ENCODE measurements at places on chromosomes 11 and 22. TPM values are rescaled to one million over a fixed set of nuclear protein-coding genes. Genes with fewer than 3 reads are reported as not detected.

- no peak for DNase-seq
Measured at GRCh38 chr11:67456068-67456705, 1.0 kb downstream of the CABP4 start.

- DNase-seq = no peak
Measured at GRCh38 chr11:125367710-125368109, 128.4 kb downstream of the FEZ1 start.

GRCh38 chr11:60098508-60098907 is 10.0 kb downstream of the MS4A2 start:
- DNase-seq = no peak

DNA sequence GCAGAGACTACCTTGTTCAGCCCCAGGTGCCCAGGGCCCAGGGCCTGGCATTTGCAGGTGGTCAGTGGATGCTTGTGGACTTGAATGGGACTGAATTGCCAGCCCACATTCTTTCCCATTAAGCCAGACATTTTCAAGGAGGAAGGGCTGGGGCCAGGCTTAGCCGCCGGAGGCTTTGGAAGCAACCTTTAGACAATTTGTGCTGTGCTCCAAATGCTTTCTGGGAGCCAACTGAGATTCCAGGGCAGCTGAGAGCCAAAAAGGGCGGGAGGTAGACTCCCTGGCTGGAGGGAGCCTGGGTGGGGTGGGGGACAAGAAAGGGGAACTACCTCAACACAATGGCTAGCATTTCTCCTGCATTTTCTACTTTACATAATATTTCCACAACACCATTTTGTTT is 54.8 kb upstream of the TIMP3 start:
- no peak for DNase-seq

DNA sequence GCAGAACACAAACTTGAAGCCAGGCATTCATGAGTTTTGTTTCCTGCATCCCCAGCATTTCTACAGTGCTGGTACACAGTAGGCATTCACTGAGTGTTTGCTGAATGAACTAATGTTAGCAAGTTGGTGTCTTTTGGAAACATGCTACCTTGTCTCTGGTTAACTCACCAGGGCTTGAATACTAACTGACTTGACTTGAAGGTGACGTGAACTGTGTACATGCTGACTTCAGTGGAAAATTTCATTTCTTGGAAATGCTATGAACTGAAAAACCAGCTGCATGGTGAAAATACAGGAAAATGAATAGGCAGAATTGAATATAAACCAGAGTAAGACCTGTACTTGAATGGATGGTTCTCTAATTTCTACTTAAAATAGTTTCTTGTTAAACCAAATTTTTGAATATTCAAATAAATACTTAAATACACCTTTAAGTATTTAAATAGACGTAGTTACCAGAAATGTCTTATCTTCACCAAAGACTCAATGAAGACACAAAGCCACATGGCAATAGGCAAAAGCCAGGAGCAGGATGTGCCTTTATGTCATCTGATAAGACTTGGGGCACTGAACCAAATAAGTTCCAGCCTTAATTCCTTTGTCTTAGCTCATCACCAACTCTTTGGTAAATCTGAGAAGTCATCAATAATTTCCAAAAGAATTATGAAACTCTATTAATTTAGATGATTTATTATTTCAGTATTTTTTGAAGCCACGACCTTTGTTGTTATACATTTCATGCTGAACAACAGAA is 39.7 kb upstream of the POU2AF2 start:
- DNase-seq = no peak

DNA sequence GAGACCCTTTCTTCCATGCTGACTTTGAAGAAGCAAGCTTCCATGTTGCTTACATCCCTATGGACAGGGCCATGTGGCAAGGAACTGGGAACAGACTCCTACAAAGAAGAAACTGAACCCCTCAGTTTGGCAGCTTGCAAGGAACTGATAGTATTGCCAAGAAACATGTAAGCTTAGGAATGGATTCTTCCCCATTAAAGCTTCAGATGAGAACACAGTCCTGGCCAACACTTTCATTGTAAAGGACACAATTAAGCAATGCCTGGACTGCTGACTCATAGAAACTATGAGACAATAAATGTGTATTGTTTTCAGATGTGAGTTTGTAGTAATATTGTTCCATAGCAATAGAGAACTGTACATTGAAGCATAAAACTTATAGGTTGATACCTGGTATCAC is 82.4 kb downstream of the AASDHPPT start:
- no peak for DNase-seq

GRCh38 chr22:29205594-29206371 is at the start of gene EMID1:
EMID1 (plus strand) TSS chr22:29205896; CDS start chr22:29206039, 143 bp downstream.
- no peak for DNase-seq

GRCh38 chr11:43790444-43790794 is 90.2 kb upstream of the ALKBH3 start:
- DNase-seq = no peak

DNA sequence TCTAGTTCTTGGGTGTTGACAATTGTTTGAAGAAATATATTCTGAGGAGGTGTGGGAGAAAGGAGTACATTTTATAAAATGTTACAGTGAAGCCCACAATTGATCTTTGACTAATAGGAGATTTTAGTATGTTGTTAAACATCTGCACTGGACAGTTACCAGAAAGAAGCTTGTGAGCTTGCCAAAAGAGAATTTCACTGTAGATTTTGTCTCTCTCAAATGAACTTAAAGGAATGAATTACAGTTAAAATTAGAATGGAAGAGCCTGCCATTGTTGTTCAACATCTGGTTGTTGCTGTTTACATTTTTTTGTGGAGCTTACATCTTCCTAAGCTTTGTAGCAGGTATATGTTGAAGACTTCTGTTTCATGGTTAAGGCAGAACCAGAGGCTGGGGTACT is 620.5 kb upstream of the CCDC179 start:
- DNase-seq = no peak

The RASGRP2 gene
- total RNA-seq = 19.5 TPM

The GLB1L3 gene
- total RNA-seq = 16.1 TPM

All from activated T-helper 1 cell treated with anti-CD3 and anti-CD28 coated beads, Interleukin-12 subunit alpha, Interleukin-12 subunit beta, Interleukin-2, Interleukin-4 antibody, amounts not matched to agents 30 ng/mL and 10 ng/mL and 1 ng/mL, durations not matched to agents 14 hours and 24 hours and 36 hours (primary cell).